ENCODE measurements at places on chromosomes 3 and 15. TPM values are rescaled to one million over a fixed set of nuclear protein-coding genes. Genes with fewer than 3 reads are reported as not detected.

Gene PRRT3
- polyA plus RNA-seq: 3.2 TPM

Gene CD276
- 167 TPM for polyA plus RNA-seq

Gene RLBP1
- not detected for polyA plus RNA-seq

Gene CKMT1A
- polyA plus RNA-seq: 0.40 TPM

Gene TMEM87A
- polyA plus RNA-seq: 61.6 TPM

Gene AADAC
- 0.21 TPM for polyA plus RNA-seq

Gene AP3B2
- 3.4 TPM for polyA plus RNA-seq

Gene NCBP2
- polyA plus RNA-seq: 113 TPM

Gene MLH1
- polyA plus RNA-seq: 53.5 TPM

Gene SLC28A2
- polyA plus RNA-seq: 0.76 TPM

Gene TTC21A
- 15.9 TPM for polyA plus RNA-seq

Gene WWTR1
- 97.4 TPM for polyA plus RNA-seq

Gene LDHAL6B
- 0.14 TPM for polyA plus RNA-seq

Gene NANOGP8
- 0.35 TPM for polyA plus RNA-seq

Gene SOX2
- polyA plus RNA-seq: 0.22 TPM

Gene AQR
- 52.2 TPM for polyA plus RNA-seq
